Activated CD8-positive, alpha-beta memory T cell treated with anti-CD3 and anti-CD28 coated beads for 4 hours (primary cell): ENCODE measurements at places on chromosomes 7 and 10.
A peak's percentile ranks its signal among the peaks of the same experiment; 100 is the strongest.

DNA sequence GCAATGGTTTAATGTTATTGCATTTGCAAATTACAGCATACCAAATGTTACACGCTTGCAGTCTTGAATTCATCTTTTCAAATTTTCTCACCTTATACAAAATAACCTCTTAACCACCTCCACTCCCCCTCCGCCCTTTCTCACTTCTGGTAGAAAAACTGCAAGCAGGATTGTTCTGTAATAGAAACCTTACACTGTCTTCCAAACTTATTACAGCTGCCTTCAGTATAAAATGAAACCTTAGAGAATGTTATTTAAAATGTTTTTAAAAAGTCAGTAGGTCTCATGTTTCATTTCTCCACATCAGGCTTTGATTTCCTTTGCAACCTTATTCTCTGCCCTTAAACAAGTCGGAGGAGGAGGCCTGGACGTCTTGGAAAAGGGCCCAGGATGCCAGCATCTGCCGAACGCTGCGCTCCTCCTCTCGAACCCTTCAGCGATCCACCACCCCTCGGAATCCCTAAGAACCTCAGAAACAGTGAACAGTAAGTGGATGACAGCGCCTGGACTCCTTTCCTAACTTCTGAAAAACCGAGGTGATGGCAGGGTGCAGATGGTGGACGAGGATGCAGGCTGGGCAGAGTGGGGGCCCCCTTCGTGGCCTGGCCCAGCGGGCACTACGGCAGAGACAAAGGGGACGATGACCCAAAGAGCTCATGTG, 74.0 kb downstream of the FGFR2 start:
- DNase-seq: no peak

GRCh38 chr7:107506674-107507339, 37.0 kb downstream of the GPR22 start:
- DNase-seq: no peak

GRCh38 chr10:131249955-131250344, 61.6 kb downstream of the TCERG1L start:
- DNase-seq: no peak

- DNase-seq: peak; percentile 13
Observed at GRCh38 chr7:97971120-97971989, 18.6 kb downstream of the OCM2 start.

- no peak for DNase-seq
Observed at GRCh38 chr10:75246506-75246905, 10.7 kb upstream of the COMTD1 start.

- no peak for DNase-seq
Observed at GRCh38 chr10:73937333-73938043, 26.6 kb downstream of the PLAU start.

GRCh38 chr10:16967866-16968415, 150.7 kb upstream of the RSU1 start:
- no peak for DNase-seq

- DNase-seq: no peak
Observed at GRCh38 chr10:89392974-89393373, 551 bp downstream of the IFIT1 start.

DNA sequence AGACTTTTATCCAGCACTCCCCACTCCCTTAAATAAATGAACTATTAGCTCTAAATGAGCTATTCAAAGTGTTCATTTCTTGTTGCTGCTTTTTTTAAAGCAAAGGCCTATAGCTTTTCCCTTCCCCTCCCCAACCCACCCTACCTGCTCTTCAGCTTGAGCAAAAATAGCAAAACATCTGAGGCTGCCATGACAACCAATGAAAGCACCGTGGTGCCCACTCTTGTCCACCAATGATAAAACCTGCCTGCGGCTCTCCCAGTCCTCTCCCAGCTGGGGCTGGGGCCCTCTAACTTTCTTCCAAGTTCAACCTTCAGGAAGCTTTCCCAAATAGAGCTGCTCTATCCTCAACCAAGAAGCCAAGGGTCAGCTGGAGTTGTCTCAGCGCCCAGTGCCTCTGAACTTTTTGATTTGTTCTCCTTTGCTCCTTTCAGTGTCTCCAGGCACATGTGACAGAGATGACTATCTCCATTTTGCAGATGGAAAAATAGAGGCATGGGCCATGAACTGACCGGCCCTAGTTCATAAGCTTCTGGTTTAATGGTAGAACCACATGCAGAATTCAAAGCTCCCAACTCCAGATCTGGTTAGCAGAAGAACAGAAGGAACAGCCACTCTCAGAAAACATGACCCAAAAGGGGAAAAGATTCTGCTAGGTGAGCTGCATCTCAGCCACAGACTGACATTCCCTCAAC, 47.7 kb downstream of the PIK3AP1 start:
- no peak for DNase-seq

- DNase-seq: no peak
Observed at GRCh38 chr7:133652547-133652946, 399.7 kb downstream of the EXOC4 start.

- no peak for DNase-seq
Observed at GRCh38 chr10:34473174-34474008, 341.7 kb downstream of the PARD3 start.

DNA sequence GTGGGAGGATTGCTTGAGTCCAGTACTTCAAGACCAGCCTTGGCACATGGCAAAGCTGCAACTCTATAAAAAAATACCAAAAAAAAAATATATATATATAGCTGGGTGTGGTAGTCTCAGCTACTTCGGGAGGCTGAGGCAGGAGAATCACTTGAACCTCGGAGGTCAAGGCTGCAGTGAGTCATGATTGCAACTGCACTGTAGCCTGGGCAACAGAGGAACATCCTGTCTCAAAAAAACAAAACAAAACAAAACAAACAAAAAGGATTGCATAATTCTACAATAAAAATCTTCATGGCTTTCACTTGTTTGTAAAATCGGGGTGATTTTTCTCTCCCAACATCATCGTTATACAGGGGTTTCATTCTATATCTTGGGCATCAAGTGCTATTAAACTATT, 35.1 kb downstream of the GUSB start:
- DNase-seq: no peak

DNA sequence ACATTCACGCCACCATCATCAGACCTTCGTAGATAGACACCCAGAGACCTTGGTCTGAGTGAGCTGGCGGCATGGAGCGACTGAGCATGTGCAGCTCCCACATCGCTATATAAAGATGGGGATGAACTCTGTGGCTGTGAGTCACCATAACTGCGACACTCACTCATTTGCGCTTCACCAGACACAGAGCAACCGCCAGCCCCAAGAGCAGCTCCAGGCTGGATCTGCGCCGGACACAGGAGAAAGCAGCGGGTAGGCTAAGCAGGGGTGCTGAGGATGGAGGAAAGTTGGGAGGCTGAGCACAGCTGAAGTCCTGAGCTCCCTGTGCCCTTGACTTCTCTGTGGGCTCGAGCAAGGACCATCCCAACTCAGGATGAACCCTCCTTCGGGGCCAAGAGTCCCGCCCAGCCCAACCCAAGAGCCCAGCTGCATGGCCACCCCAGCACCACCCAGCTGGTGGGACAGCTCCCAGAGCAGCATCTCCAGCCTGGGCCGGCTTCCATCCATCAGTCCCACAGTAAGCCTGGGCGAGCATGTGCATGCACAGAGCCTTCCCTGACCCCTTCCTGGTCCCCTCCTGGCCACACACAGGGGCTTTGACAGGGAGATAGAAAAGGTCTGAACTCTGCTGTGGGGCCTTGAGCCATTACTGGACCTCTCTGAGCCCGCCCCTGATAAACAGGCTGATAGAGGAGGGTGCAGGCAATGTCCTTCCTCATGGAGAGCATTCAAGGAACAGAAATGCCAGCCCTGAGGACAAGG, at the start of gene OPN4:
OPN4 (plus strand) TSS at position 137 of the 762 bp plus-strand sequence; CDS start at position 374, 237 bp downstream.
- DNase-seq: no peak
